ENCODE measurements at places on chromosomes 7 and 10.

GRCh38 chr7:8481096-8481495 is 47.7 kb downstream of the NXPH1 start:
- no peak for DNase-seq

GRCh38 chr10:7015457-7015856 is 395.4 kb downstream of the SFMBT2 start:
- no peak for DNase-seq

DNA sequence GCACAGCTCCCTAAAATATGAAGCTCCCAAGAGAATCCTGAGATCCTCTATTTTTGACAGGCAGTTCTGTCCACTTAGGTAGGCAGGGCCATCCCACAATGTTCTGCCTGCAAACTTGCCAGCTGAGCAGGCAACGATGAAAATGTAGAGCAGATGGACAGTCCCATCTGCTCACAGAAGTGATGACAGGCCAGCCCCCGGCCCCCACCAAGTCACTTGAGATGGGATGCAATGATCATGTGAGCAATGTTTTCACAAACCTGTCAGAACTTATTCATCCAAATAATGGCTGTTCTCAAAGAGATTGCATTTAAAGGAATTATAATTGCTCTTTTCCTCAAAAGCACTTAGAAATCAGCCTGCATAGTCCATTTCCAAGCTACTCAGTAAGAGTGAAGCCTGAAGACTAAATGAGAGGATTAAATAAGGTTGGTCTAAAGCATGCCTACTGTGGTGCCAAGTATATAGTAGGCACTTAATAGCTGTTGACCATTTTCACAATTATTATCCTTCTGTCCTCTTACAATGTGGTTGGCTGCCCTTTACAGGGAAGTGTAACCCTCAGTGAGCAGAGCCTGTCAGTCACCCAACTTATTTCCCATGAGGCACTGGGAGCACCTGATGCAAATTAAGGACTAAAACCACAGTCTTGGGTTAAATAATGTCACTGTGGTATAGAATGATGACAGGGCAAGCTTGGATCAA is 301.2 kb downstream of the FGFR2 start:
- no peak for DNase-seq

DNA sequence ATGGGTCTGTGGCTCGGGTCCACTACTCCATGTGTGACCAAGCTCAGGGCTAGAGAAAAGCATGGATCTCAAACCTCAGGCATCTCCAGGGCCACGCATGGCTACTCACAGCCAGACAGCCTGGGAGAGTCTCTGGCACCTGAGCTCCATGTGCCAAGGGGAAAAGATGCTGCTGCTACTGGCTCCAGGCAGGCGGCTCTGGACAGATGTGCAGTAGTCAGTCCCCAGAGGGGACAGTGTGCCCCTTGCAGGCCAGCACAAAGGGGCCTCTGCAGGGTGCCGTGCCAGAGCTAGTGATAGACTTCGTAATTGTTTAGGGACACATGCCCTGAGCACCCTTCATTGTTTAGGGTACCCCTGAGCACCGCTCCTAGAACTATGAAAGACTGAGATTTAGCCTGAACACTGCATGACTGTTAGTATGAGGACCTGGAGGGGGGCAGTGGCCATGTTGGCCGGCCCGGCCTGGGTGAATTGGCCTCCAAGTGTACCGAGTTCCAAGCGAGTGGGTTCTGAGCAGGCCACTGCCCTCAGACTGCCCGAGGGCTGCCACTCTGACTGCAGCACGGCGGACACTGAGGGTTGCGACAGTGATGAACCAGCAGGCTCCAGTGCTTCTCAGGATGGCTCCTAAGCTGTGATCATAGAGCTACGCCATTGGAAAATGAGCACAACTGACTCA is 80.7 kb downstream of the TCERG1L start:
- no peak for DNase-seq

DNA sequence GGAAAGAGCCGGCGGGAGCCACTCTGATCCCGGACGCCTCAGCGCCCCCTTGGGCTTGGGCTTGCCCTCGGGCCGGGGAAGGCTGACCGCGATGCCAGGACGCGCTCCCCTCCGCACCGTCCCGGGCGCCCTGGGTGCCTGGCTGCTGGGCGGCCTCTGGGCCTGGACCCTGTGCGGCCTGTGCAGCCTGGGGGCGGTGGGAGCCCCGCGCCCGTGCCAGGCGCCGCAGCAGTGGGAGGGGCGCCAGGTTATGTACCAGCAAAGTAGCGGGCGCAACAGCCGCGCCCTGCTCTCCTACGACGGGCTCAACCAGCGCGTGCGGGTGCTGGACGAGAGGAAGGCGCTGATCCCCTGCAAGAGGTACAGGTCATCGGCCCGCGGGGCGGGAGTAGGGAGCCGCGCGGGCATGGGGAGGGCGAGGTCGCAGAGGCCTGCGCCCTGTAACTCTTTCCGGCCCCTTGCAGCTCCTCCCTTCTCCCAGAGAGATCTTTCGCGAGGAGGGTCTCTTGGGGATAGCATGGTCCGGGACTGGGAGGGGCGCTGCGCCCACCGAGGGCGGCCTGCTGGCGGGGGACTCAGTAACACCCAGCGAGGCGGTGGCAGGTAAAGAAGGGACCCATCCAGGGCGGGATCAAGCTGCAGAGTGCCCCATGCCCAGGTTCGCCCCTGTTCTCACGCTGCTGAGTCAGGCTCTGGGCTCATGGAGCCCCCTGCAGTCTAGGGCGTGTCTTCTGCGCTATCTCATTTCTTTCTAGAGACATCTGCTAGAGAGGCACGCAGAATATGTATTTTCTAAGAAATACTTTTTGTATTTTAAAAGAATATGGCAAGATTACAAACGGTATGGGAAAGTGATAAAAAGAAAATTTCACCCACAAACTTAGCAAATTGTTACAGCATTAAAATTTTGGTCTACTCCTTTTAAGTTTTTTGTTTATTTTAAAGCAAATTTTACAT is 687 bp downstream of the EPDR1 start:
- peak; percentile 31 for DNase-seq

GRCh38 chr7:29562307-29562706 is 1.3 kb upstream of the PRR15 start:
- no peak for DNase-seq

- DNase-seq: no peak
Measured at GRCh38 chr10:128274938-128275337, 148.7 kb upstream of the MKI67 start.

DNA sequence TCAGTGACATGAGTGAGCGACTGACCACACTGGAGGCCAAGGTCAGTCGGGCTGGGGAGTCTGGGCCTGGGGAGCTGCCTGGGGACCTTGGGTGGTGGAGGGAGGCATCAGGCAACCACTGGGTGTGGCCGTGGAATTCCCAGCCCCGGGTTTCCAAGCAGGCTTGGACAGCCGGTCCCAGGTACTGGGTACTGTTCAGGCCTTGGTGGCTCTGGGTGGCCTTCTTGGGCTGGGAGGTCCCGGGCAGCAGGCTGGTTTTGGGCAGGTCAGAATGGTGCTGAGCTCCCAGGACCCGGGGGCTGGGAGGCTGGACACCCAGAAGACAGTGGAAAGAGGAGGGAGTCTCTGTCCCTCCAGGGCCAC is 96.0 kb downstream of the MYL10 start:
- no peak for DNase-seq

- DNase-seq: no peak
Measured at GRCh38 chr10:96073722-96074121, 30.3 kb downstream of the CCNJ start.

Data from endothelial cell (in vitro differentiated cells).